Brain pericyte (primary cell): ENCODE measurements at places on chromosomes 16 and 17.
A peak's percentile ranks its signal among the peaks of the same experiment; 100 is the strongest.

GRCh38 chr17:3927628-3928340 is 11.5 kb upstream of the P2RX1 start:
- DNase-seq = no peak

GRCh38 chr16:35182043-35182677 is 1722.7 kb downstream of the TP53TG3F start:
- no peak for DNase-seq

DNA sequence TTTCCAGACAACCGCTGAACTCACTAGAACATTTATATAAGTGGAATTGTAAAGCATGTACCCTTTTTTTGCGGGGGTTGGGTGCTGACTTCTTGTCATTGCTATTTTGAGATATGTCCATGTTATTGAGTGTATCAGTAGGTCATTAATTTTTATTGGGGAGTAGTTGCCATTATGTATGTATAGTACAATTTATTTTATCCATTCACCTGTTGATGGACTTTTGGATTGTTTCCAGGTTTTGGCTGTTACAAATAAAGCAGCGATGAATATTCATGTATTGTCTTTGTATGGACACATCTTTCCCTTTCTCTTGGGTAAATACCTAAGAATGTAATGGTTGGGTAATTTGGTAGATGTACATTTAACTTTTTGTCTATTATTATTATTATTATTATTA is 12.7 kb downstream of the NFATC3 start:
- no peak for DNase-seq

DNA sequence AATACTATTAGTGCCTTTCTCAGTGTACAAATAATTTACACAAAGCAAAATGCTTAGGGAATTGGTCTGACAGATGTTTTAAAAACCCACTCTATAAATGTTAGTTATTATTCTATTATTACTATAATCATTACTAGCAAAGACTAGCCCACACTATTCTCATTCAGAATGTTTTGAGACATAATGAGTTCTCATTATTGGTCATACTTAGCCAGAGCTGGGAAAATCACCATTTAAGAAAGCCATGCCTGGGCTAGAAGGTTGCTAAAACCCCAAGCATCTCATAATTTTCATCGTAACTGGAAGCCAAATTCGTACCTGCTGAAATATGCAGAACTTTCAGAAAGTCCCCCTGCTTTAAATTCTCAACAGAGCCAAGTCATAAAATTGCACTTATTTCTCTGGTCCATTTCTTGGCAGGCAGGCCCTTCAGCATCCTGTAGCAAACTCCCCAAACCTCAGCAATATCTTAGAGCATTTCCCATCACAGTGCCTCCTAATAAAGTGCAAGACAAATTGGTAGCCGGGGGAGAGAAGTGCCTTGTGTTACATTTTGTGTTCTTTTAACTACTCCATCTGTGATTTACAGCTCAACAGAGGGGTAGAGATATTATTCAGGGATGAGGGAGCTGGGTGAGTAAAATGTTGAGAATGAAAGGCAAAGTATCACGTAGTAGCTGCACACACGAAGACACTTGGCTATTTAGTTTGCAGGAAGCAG is 79.8 kb upstream of the ADAMTS18 start:
- DNase-seq = no peak

- DNase-seq = peak; percentile 50
Measured at GRCh38 chr16:3971261-3971660, 90.7 kb upstream of the CREBBP start.

- no peak for DNase-seq
Measured at GRCh38 chr17:10652984-10653659, 4.0 kb downstream of the MYH3 start.

GRCh38 chr17:82884341-82884969 is 44.6 kb upstream of the ZNF750 start:
- DNase-seq = no peak

DNA sequence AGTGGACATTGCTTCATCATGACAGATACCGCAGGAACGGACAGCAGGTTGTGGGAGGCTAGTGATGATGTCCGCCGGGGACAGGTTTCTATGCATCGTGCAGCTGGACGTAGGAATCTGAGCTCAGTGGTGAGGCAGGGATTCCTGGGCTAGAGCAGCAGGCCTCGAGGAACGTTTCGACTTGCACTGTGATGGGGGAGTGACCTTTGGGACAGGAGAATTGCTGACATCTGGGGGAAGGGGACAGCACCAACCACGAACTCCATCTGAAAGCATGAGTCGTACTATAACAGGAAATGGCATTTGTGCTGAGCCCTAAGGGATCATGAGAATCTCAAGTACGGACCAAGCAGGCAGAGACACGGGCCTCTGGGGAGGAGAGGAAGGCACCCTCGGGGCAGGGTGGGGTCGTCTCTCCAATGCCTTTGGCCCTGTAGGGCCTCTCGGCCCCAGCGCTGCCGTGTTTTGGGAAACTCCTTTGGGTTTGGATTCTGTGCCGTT is 65.8 kb upstream of the ENDOV start:
- no peak for DNase-seq

DNA sequence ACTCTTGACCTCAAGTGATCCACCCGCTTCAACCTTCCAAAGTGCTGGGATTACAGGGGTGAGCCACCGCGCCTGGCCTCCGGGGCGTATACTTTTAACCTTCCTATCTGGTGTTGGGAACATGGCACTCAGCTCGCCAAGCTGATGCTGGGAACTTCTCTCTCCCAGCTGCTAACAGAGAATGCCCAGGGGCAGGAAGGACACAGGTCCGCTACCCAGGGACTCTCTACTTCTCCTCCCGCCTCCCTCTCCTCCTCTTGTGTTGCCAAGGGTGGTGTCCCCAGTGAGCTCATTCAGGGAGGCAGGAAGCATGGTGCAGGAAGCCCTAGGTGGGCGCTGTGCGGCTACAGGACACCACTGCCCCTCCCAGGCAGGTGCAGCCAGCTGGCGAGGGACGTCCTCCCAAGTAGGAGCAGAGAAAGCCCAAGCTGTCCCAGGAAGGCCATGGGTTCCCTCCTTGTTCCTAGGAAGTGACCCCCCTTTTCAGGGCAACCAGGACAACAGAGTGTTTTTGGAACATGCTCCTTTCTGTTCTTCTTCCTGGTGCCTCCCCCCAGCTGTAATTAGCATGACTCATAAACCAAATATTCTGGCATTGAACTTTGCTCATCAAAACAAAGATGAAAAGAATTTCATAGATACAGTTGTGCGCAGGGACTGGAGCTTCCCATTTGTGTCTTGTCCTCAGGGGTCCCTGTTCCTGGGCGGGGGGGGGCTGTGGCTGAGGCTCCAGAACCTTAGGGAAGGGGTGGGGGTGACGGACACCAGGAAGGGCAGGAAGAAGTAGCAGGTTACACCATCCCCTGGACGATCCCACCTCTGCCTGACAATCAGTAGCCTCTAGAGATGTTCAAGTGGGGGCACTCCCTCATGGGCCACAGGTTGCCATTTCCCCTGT is 2.7 kb downstream of the C1QTNF1 start:
- no peak for DNase-seq

DNA sequence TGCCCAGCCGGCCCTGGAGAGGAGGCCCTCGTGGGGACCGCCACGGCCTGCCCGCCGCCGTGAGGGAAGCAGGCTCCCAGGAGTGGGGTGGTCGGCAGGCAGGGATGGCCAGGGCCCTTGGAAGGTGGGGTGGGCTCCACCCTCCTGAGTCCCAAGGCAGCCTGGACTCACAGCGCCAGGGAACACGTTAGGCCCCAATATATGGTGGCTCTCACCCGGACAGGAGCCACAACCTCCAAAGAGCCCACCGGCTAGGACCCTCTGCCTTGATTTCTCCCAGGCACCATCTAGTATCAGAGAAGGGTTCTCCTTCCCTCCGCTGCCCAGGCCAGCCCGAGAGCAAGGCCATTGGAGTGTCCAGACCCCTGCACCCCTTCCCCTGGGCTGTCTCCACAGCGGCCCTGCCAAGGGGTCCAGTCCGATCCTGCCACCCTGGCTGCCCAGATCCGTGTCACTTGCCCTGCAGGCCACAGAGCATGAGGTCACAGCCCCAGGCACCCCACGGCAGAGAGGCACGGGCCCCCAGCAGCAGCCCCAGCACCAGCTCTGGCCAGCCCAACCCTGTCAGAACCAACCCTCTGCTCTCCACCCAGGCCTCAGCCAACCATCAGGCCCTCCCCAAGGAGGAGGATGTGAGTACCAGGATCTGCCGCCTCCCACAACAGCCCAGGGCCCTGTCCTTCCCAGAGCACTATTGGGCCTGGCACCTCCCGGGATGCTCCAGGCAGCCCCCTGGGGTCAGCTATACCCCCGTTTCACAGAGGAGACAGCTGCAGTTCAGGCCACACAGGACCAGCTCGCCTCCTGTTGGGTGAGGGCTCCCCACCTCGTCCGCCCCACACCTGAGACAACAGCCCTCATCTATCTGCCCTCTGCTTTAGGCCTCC is 1.1 kb upstream of the AXIN1 start:
- DNase-seq = no peak

DNA sequence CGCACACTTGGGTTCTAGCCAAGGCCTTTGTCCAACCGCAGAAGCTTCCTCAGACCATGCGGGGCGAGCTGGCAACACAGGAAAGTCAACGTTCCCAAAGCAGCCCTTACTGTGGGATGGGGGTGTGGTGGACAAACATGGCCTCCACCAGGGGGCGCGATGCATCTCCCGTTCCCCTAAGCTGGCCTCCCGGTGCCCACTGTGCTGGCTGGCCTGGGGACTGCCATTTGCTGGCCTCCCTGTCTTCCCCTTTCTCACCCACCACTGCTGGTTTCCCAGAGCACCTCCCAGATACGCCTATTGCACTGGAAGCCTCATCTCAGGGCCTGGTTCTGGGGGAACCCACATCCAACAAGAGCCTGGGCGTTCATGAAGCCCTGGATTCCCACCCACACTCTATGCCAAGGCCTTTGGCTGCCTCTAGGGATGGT is 145.3 kb downstream of the IRF8 start:
- no peak for DNase-seq

DNA sequence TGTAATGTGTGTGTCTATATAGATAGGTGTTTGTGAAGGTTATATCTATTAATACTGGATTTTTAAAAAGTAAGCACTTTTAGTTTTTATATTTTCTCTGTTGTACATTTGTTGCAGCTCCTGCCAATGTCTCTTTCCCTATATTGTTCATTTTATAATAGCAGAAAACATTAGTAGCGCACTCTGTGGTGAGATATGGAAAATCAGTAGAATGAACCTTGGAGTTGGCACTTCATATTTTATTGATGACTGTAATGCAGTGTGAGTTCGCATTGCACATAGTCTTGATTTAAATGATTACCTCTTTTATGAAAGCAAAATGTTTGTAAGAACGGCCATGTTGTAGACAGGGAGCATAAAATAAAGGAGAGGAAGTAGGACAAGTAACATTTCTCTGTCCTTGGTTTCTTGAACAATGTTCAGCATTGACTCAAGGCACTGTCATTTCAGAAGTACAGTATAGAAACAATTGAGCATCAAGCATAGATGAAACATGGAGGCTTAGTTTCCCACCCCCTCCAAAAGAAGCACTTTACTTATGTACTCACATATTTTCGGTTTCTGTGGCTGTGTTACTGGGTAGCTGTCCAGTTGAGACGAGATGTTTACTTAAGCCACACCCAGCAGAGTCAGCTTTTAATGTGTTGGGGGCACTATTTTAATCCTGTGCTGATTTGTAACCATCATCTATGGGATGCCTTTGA is 74.0 kb downstream of the TANC2 start:
- no peak for DNase-seq

DNA sequence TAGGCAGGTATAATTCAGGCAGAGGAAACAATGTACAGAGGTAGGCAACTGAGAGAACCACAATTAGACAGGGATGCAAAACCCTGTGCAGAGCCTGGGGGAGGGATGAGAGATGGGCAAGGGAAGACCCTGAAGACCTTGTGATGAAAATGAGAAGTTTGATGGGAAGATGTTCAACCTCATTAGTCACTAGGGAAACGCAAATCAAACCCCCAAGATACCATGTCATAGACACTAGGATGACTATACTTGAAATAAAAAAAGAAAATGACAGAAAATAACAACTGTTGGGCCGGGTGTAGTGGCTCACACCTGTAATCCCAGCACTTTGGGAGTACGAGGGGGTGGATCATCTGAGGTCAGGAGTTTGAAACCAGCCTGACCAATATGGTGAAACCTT is 813.1 kb downstream of the CDH11 start:
- no peak for DNase-seq

- DNase-seq = no peak
Measured at GRCh38 chr16:1766701-1767100, 4.6 kb downstream of the NME3 start.

GRCh38 chr17:38705803-38706504 is 881 bp downstream of the MLLT6 start:
- DNase-seq = no peak
